Retinal pigment epithelial cell (primary cell): ENCODE measurements at places on chromosomes 7 and 10.

DNA sequence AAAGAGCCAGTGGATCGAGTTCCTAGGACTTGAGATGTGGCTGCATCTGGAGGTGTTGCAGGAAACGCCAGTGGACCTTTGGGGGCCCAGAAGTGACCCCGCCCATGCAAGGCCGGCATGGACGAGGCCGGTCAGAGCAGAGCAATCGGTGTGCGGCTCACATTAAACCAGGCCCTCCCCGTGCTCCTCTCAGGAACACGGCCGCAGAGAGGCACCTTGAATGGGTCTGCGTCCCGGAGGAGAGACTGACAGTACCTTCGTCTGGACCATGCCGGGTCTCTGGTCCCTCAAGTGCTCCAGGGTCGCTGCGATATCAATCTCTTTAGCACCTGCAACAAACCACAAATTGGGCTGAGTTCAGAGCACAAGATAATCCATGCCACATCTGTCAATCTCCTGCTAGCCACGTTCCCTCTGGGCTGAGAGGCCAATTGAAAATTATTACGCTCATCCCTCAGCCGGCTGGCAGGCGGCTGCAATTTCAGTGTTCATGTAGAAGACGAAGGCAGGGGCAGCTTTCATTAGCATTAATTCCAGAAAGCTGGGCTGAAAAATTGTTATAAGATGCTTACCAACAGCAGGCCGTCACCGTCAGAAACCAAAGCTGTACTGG is 212.0 kb downstream of the DNAJB6 start:
- DNase-seq: no peak

DNA sequence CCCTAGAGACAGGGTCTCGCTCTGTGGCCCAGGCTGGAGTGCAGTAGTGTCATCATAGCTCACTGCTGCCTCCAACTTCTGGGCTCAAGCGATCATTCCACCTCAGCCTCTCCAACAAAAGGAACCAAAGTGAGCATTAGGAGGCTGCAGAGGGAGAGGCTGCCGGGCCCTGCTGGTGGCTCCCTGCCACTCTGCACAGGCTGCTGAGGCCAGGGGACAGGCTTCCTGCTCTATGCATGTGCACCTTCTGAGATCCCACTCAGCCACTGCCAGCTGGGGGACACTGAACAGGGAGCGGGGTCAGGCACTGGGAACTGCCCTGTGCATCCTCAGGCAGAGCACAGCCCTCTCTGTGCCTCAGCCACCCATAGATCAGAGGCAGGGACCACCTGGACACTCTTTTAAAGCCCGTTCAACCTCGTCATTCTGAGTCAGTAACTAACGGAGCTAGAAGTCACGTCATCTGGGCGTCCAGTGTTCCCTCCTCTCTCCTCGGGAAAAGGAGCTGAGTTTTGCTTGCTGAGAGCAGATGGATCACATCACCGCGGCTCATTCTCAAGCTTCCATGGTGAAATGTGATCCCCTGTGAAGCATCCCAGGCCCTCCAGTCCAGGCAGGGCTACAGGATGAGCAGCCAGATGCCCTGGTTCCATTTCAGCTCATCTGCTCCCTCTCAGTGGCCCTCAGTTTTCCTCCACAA is 109.6 kb downstream of the MYL10 start:
- DNase-seq: no peak

GRCh38 chr10:73306171-73306708 is 52.4 kb downstream of the CFAP70 start:
- DNase-seq: no peak

DNA sequence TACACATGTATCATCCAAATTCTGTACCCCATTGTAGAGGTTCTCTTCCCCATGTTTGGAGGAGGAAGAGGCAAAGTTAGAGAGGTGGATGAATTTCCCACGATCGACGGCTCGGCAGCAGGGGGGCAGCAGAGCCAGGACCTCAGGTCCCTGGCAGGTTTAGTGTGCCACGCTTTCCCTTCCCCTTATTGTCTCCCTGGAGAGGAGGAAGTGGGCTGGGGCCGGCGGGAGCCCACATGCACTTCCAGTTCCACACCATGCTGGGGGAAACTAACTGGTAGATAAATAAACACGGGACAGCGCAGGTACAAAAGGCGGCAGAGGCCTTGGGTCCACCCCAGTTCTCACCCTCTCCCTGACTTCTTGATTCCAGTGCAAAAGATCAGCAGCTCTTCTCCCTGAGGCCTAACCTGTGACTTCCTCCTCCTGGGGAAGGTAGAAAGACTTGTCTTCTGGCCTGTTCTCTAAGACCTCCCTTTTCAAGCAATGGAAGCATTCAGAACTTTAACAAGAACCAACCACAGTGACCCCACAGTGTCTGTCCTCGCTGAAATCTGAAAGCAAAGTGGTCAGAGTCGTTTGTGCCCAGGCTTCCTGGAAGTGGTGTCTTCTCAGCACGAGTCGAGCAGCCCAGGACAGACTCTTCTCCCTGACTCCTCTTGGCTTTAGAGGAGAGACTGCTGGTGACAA is 30.5 kb upstream of the SRGN start:
- no peak for DNase-seq

DNA sequence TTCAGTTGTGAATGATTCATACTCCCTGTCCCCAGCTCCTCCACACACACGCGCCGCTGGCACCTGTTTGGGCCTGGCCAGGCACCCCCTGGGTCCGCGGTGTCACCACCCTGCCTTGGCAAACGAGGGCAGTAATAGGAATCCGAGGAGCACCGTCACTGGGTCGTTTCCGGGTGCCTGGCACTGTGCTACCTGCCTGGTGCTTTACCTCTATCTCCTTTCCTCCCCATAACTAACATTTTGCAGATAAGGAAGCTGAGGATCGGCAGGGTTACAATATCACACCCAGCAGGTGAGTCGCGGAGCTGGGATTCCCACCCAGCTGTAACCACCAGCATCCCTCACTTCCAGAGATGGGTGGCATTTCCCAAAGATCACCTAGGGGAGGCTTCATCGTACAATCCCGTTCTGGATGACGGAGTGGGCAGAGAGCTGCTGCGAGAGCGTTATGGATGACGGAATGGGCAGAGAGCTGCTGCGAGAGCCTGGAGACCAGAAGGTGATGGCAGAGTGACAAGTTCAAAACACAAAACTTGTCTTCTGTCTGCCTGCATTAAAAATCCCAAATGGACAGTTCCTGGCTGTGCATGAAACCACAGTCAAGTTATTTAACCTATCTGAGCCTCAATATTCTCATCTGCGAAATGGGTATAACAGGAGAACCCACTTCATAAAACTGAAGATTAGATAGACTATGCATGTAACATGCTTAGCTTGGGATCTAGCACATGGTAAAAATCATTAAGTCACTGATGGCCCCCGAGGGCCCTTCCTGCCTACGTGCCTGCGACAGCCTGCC is 1.1 kb upstream of the HSPA12A start:
- no peak for DNase-seq

DNA sequence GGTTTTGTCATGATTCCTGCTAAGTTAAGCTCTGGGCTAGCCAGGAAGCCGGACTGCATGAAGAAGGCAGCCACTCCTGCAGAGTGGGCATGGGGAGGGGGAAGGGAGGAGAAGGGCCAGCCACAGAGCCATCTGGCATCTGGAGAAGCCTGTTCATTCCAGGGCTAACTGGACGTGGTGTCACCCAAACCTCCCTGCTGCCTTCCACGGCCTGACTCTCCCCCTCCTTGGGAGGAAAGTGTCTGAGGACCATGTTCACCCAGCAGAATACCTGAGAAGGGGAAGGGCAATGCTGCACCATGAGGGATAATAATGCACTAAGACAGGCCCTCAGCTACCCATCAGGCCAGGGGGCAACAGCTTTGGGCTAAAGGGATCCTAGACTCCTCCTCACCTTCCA is 15.4 kb downstream of the AQP1 start:
- DNase-seq: no peak

DNA sequence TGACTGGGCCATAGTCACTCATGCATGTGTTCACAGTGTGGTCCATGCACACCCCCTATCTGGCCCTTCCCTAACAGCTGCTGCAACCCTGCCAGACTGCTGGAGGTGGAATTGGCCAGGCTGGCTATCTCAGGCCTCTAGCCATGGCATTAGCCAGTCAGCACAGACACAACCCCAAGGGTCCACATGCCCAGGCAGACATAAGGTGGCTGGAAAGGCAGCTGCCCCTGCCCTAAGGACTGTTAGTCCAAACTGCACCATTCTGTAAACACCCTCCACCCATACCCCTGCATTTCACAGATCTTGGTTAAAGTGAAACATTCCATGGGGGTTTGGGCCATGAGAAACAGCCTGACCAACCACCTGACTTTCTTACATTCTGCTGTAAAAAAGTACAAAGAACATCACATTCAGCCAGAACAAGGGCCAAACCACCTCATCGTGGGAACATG is 137.4 kb upstream of the KCNMA1 start:
- peak; percentile 42 for DNase-seq

DNA sequence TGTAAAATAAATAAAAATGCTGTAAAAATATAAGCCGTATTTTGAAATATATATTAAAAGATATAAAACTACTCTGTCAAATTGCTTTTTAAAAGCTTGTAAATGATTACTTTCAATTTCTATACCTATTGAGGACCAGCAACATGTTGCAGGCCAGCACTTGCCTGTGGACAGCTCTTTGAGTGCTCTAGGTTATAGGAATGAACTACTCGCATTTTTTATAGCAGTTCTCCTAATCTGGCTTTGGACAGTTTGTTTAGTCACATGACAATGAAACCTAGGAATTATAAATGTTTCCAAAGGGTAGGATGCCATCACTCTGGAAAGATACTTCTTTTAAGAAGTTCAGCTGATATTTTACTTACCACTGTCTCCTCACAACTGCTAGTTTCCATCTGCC is 117.7 kb upstream of the PTPRZ1 start:
- DNase-seq: no peak

DNA sequence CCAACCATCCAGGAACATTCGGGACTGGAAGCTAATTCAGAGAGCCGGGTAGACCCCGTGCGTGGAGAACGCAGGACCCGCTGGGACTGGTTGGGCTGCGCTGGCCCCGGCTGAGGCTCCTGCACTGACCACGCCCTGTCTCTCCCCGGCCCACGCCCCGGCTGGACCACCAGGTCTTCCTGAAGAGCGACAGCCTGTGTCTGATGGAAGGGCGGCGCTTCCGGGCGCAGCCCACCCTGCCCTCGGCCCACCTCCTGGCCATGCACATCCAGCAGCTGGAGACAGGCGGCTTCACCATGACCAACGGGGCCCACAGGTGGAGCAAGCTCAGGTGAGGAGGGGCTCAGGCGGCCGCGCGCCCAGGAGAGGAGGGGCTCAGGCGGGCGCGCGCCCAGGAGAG is 10.2 kb upstream of the UTF1 start:
- DNase-seq: no peak

DNA sequence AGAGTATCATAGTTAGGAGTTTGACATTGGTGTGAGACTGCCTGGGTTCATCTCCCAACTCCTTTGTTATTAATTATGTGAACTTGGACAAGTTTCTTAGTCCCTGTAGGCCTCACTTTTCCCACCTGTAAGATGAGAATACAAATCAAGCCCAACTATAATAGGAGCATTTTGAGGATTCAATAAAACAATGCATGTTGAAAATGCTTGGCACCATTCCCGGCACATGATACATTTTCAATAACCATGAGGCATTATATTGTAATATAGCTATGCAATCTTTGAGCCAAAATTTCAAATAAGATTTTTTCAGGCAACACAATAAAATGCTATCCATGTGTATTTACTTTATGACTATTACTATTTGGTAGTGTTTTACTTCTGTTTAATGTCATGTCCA is 229.0 kb upstream of the SP4 start:
- no peak for DNase-seq

GRCh38 chr7:102973096-102973802 is 60.4 kb downstream of the LRRC17 start:
- DNase-seq: no peak

DNA sequence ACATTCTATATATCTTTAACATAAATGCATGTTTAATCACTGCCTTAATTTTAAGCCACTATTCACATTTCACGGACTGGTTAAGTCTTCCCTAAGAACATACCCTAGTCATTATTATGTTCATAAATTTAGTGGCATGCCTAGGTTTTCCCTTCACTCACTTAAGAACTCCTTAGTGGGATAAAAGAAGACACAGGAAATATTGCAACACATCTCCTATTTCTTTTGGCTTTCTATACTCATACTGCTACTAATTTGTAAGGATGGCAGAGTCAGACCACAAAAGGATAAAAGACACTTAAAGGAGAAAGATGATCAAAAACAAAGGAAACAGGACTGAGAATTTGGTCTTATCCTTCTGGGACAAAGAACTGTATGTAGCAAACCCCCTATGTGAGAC is 951.4 kb downstream of the SORCS3 start:
- no peak for DNase-seq

- DNase-seq: no peak
Observed at GRCh38 chr7:2301511-2301863, 12.8 kb downstream of the SNX8 start.

- DNase-seq: no peak
Observed at GRCh38 chr7:119733127-119733879, 539.7 kb upstream of the KCND2 start.

GRCh38 chr7:64993901-64994300 is 3.1 kb upstream of the ZNF117 start:
- no peak for DNase-seq

DNA sequence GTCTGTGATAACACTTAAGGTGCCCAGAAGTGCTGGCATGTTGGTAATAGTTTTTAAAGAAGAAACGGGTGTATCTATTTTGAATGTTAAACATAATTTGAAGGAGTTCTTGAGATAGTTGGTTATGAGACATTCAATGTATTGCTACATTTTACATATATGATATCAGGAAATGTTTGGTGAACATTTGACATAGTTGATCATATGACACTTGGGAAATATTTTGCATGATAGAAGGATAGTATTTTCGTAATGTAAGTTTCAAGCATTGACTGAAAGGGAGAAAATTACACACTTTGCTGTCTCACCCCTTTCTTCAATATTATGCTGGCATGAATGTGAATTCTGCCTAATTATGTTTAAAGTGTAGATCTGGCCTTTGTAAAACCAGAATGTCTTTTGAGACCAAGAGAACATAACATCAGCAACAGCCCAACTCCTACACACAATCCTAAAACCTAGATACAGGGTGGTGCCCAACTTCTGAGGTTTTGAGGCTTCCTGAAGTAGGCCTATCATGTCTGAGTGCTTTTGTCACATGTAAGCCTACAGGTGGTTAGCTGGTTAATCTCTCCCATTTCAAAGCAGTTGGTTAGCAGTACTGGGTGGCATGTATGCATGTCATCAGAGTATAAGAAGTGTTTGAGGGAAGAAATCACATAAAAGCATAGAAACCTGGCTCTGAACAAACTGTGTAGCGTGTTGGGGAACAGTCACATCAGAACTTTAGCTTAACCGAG is 2.1 kb downstream of the ADD3 start:
- no peak for DNase-seq

DNA sequence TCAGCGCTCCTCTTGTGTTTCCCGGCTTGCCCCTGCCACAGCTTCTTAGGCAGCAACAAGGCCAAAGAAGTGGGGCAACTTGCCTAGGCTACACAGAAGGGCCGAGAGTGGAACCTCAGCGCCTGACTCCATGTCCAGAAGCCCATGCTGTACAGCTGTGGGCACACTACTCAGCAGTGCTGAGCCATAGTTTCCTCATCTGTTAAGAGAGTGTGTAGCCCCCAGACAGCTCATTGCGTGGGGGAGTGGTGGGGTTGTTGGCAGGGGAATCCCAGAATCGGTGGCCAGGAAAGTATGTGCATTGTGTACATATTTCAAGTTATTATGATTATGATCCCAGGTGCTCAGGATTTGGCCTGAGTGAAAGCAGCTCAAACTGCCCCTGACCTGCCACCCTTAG is 96.2 kb downstream of the CDH23 start:
- DNase-seq: no peak
